Activated T-cell treated with anti-CD3 and anti-CD28 coated beads, Interleukin-2, amount 50 U/mL, for 72 hours (primary cell): ENCODE measurements at places on chromosomes 3 and 15.

- no peak for DNase-seq
These were observed 47.0 kb downstream of the GNB4 start for GRCh38 chr3:179404307-179404706.

- no peak for DNase-seq
These were observed 152.7 kb downstream of the CD47 start for GRCh38 chr3:107938143-107938542.

DNA sequence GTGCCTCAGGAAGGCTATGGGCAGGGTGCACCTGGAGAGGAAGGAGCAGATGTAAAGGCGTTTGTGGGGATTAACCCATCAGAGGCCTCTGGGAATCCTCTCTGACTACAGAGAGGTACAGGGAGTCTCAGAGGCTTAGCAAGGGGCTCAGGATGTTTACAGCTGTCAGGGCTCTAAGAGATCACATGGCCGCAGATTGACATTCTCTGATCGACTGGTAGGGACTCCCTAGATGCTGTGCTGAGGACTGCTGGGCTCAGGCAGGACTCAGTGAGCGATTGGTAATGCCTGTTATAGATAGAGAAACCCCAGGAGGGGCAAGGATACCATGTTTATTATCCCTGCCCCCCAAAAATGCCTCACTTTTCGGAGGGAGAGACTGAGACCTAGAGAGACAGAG lies 103.5 kb downstream of the CORO2B start:
- no peak for DNase-seq

DNA sequence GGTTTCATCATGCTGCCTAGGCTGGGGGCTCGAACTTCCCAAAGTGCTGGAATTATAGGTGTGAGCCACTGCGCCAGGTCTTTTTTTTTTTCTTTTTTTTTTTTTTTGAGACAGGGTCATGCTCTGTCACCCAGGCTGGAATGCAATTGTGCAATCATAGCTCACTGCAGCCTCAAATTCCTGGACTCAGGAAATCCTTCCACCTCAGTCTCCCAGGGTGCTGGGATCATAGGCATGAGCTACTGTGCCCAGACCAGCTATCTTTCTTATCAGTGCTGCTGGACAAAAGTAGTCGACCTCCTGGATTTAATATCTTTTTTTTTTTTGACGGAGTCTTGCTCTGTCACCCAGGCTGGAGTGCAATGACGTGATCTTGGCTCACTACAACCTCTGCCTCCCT lies 60.8 kb downstream of the TFDP2 start:
- no peak for DNase-seq

- no peak for DNase-seq
These were observed 72.3 kb downstream of the TAMM41 start for GRCh38 chr3:11774296-11774877.

GRCh38 chr3:116153174-116153573 lies 292.1 kb downstream of the LSAMP start:
- no peak for DNase-seq
